H54 (cell line): ENCODE measurements at places on chromosomes 2 and 18.
A peak's percentile ranks its signal among the peaks of the same experiment; 100 is the strongest.

DNA sequence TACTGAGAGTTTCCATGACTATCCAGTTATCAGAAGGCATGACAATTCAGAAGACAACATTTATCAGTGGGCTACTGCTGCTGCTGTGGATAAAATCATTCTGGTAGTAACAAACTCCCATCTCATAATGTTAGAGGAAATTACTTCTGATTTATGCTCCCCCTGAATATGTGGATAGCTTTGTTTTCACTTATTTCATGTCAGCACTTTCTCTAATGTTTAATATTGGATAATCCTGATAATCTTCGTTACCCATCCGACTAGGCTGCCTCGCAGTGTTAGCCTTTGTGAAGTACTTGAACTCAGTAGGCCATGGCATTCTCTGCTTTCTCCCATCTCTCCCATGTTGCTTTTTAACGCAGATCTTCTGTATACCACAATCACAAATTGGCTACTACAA, 28.4 kb downstream of the COX7A2L start:
- no peak for DNase-seq

DNA sequence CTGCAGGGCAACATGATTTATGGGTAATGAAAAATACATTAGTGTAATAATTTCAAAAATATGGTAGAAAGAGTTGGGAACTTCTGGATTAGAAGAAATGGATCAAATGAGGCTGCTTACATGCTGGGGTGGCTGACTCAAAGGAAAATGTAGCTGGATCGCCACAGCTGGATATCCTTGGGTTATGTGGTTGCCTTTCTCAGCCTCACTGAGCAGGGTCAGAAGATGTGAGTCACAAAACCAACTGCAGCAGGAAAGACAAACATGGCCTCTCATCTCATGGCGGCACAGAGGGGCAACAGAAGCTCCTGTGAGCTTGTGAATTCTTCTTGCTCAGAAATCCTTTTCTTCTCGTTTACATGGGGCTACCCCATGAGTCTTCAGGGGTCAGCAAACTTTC, 317.1 kb upstream of the SPRED2 start:
- DNase-seq: no peak

GRCh38 chr18:68725346-68725745, 10.4 kb upstream of the TMX3 start:
- DNase-seq: no peak

- DNase-seq: no peak
Measured at GRCh38 chr2:239398521-239398921, 2.3 kb downstream of the HDAC4 start.

- DNase-seq: no peak
Measured at GRCh38 chr2:110861616-110862260, 129.4 kb downstream of the ACOXL start.

- DNase-seq: no peak
Measured at GRCh38 chr2:100742277-100743254, 77.4 kb upstream of the NPAS2 start.

GRCh38 chr18:63603772-63604171, 16.6 kb downstream of the SERPINB13 start:
- DNase-seq: no peak

DNA sequence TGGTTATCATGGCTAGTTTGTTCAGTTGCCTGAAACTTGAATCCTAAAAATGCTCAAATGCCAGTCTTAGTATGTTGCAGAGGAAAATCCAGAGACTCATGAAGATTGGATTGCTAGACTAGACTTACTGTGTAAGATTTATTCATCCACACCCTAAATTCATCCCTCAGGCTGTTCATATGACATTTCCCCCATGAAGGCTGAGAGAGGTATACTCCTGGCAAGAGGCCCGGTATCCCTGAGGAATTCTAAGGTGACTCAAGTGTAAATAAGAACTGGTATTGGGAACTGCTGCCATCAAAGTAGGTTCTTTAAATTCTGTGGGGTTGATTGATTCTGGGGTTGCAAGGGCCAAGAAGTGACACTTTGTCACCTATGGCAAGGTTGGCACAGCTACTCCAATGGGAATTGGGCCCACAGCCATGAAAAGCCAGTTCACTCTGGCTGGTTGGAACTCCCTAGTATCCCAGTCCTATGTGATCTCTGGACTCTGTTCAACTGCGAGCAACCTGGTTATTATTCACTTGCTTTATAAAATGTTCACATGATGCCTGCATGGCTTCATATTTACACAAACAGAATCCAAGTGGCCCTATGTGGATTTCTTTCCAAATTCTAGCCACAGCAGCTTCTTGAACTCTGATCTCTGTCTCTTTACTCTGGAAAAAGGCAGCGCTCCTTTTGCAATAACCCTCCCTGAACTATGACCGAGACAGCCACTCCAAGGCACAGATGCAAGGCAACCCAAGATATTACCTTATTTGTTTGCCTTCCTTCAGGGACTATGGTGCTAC, 429.1 kb downstream of the CBLN2 start:
- no peak for DNase-seq

DNA sequence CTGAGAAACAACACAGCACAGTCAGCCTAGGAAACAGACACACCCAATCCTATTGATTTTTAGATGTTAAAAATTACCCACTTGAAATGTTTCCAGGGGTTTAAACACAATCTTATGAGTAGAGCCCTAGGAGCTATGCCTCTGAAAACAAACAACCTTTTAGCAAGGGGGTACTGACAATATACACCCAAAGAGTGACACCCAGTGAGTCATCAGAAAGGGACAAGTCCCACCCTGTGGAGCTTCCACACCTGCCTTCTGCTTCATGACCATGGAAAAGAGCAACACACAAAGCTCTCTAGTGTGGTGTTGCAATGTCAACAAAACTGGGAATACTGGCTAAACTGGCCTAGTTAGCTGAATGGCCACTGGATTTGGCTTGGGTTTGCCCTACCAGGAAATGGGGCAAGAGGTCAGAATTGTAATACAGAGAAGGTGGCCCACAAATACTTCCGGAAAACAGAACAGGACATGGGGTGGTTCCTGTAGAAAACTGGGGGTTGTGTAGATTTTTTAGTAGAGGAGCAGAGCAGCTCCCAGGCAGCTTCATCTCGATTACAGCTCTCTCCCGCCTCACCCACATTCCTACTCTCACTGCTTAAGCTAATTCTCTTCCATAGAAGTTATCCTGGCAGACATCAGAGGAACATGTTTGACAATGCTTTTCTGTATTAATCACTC, 98.2 kb downstream of the GAREM1 start:
- no peak for DNase-seq

DNA sequence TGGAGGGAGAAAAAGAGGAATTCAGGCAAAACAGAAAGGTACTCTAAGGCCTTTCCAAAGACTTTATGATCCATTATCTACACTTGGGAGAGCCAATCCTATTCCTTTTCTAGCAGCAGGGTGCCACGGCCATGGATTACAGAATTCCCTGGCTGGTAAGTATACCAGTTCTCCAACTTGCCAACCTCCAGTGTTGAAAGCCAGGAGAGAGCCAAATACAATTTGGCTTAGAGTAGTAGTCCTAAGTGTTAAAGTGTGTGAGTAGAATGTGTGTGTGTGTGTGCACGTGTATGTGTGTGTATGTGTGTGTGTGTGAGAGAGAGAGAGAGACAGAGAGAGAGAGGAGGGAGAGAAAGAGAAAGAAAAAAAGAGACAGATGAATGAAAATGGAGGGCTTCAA, 43.3 kb downstream of the WDPCP start:
- no peak for DNase-seq

DNA sequence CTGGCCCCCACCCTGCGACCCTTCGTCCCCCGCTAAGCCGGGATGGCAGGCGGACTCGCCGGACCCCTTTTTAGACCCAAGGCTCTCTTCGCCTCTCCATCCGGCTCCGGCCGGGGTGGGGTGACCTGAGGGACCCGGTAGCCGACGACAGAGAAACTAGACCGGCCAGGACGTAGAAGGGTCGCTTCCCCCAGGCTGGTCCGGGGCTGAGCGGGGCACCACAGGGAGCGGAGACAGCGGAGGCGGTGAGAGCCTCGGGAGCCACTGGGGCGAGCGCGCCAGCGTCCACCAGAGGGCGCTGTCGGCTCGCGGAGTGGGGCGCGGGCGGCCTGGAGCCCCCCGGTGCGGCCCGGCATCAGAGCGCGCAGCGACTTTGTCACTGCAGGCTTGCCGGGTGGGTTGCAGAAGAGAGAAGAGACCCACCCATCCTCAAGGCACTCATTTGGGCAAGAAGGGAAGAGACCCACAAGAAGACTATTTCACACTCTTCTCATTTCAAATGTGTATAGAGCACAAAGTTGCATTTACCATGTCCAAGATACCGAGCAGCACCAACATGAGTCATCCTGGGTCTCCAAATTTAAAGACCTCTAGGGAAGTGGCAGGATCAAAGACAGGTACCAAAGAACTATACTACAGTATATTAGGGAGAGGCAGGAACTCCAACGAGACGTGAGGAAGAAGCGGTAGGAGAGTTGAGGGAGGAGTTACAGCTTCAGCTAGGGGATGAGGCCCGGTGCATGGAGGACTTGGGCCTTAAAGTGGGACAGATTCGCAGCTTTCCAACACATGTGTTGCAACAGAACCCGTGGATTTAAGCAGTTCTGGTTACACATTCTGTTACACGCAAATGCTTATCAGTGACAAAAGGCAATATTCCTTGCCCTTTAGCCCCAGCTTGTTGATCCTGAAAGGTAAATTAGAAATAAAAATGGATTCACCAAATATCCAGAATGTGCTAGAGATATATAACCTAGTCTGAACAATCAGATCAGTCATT, 7.6 kb upstream of the PRKCE start:
- peak; percentile 89 for DNase-seq

DNA sequence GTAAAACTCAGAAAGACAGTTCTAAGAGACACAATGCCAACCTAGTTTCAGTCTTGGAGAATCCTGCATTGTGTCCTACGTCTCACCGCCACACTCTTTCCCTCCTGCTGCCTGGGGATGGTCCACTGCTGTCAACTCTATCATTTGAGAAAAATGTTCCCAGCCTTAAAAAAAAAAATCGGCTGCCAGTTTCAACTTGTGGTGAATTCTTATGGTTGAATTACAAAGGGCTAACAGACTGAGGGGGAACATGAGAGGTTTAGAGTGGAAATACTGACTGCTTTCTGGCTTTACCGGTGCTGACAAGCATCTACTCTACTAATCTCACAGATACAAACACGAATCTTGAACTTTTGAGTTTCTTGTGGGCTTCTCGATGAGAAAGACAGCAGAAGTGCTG, 74.0 kb downstream of the NAB1 start:
- DNase-seq: no peak

GRCh38 chr2:82120654-82121053, 1816.1 kb upstream of the LRRTM1 start:
- DNase-seq: no peak

- no peak for DNase-seq
Measured at GRCh38 chr18:80105369-80106167, 3.5 kb upstream of the ADNP2 start.

DNA sequence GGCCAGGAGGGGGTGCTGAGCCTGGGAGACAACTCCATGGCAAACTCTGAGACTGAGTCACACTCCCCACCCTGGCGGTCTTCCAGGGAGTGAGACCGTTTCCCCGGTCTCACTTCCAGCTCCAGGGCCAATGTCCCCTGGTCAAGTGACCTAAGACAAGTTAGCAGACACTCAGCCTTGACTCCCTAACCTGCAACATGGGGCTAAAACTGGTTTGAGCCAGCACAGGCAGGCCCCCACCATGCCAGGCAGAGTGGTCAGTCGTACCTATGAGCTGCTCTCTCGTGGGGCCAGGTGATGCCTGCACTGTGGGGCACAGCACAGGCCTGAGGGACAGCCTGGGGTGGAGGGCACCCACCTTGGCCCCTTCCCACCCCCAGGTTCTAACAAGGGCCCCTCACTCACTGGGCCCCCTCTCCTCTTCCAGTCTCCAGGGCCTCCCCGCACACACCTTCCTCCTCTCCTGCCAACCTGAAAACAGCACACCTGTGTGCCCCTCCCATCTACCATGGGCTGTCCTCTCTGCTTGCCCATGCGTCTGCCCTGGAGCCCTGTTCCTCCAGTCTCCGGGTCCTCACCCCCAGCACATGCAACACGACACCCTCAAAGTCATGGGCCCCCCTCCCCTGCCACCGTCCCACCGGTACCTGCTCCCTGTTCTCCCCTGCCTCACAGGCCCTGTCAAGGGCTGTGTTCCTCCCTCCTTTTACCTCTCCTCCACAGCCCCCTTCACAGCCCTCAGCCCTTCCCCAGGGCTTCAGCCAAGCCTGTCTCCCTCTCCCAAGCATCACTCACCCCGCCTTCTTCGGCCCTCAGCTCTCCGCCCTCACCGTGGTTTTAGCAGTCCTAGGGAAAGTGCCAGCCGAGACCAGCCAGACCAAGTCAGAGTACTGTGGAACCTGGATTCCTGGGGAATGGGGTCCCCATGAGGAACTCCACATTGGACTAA, 1.6 kb downstream of the GPR17 start:
- DNase-seq: peak; percentile 66

- DNase-seq: no peak
Measured at GRCh38 chr18:34866739-34867138, 156.6 kb downstream of the DTNA start.

- no peak for DNase-seq
Measured at GRCh38 chr18:9992300-9992972, 78.6 kb downstream of the VAPA start.

- DNase-seq: no peak
Measured at GRCh38 chr18:13137670-13138419, 80.7 kb upstream of the LDLRAD4 start.

- no peak for DNase-seq
Measured at GRCh38 chr2:232261776-232262175, 116.8 kb upstream of the ALPP start.

DNA sequence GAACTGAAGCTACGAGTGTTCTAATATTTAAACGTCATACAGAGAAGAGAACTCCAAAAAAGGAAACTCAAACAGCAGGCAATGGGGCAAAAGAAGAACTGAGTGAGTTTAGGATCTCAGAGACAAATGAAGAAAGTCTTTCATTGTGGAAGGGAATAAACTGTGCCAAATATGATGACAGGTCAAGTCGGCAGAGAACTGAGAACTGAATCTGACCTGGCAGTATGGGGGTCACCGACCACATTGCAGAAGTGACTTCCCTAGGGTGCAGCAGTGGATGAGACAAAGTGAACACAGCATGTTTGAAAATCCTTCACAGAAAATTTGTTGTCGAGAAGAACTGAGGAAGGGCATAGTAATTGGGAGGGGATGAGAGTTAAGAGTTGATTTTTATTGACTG, 55.9 kb downstream of the TTC21B start:
- no peak for DNase-seq

GRCh38 chr2:44839370-44839769, 102.1 kb upstream of the SIX3 start:
- DNase-seq: no peak
